ENCODE measurements at places on chromosomes 3 and 15.

DNA sequence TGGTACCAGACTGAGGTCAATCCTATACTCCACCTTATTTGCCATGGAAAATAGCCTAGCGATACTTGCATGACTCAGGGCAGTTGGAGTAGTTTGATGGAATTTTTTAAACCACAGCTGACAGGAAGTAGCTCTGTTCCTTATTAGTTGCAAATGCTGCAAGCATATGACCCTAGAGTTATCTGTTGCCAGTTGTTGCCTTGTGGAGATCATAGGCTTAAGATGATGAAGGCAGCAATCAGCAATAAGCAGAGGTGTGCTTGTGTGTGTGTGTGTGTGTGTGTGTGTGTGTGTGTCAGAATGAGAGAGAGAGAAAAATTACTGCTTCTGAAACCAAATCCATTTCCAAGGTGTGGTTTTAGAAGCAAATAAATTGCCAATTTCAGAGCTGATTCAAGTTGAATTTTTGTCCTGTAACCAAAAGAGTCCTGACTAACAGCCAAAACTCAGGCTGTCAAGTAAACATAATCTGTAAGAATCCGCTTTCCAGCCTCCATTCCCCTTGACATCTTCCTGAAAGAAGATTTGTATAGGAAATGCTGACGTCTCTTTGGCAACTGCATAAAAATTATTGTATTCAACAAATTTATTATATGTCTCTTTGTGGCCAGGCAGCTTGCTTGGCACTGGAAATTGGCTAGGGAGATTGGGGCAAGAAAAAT, 141.2 kb downstream of the SERPINI1 start:
- no peak for DNase-seq

GRCh38 chr3:194575484-194576210, 57.6 kb downstream of the TMEM44 start:
- DNase-seq = no peak

- DNase-seq = no peak
Measured at GRCh38 chr3:198032039-198032936, 72.3 kb downstream of the LMLN start.

DNA sequence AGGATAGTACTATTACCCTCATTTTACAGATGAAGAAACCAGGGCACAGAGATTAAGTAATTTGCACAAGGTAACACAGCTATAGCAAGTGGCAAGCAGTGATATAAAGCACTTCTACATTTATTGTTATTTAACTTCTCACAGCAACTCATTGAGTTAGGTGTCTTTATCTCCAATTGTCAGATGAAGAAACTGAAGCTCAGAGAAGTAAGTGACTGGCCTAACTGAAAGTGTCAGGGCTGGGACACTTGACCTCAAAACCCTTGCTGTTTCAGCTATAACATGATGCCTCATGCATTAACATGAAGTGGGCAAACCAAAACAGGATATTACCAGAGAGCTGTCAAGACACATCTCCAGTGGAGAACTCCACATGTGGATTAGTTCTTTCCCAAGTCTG, 65.8 kb upstream of the LEKR1 start:
- no peak for DNase-seq

DNA sequence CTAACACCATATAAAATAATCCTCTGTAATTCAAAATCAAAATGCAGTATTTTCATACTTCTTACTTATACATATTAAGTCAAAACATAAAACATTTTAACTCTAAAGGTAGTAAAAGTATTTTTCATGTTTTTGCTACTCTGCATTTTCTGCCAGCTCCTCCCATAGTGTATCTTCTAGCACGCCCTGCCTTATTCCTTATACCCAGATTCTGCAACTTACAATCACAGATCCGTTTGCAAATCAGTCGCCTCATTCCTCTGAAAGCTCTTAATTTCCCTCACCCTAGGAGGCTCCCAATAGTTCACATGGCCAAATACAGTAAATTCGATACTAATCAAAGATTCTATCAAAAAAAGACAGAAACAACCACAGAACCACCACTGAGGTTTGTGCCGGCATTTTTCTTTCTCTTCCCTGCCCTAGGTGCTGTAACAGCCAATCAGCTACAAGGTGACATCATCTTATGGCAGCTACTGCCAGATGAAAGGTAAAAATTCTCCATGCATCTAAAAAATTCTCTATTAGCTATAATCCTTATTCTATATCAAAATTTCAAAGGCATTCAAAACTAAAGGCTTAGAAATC, 72.9 kb downstream of the CLASP2 start:
- DNase-seq = no peak

- DNase-seq = no peak
Measured at GRCh38 chr3:72782521-72782920, 65.7 kb downstream of the SHQ1 start.

DNA sequence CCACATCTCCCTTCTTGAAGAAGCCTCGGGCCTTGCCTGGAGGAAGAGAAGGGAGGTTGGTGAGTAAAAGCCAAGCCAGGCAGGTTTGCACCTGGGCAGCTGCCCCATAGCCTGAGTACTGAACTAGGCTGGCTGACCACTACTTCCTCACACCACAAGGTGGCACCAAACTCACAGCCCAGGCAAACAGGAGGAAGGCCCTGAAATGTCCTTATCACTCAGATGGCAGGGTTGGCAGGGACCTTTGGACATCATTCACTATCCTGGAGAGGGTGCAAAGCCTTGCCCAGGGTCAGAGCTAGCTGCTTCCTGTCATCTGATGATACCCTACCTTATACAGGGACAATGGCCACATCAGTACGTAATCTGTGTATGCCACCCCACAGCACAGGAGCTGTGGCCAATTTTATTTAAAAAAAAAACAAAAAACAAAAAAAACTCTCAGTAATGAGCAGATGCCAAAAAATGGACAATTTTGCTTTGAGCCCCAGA, 2.2 kb upstream of the GRAMD2A start:
- DNase-seq = peak; percentile 71

DNA sequence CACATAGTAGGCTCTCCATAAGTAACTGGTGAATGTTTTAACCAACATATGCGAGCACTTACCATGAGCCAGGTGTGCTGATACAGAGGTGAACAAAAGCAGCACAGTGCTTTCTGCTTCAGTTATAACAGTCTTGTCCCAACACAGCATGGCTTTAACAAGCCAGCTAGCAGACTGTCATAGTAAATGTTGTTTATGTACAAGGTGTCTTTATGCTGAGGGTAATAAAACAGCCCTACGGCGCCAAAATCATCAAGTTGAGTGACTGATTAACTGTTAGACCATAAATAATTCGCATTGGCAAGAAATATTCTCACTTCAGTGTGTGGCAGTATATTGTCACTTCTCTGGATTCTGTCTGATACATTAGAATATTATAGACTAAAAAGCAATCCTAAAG, 646.0 kb upstream of the CFAP20DC start:
- DNase-seq = no peak

GRCh38 chr15:63514531-63514943, 10.1 kb downstream of the USP3 start:
- no peak for DNase-seq

Data from renal pelvis (tissue), 12 donors.